ENCODE measurements at places on chromosomes 3 and 15.

- no peak for DNase-seq
Observed at GRCh38 chr15:63126726-63127125, 5.1 kb downstream of the LACTB start.

DNA sequence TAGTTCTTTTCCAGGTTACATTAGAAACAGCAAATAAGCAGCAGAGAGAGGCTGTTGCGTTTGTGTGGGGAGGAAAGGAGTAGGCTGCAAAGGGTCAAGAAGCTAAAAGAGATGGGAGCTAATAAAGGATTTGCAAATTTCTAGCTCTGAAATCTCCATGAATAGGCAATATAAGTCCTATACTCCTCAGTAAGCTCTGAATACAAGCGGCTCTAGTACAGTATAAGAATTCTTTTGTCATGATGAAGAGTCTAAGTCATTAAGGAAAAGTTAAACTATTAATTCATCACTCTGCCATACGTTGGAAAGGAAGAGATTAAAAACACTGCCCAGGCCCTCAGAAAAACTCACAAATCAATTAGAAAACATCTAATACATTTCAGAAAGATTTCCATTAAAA is 59.3 kb downstream of the CEP152 start:
- no peak for DNase-seq

DNA sequence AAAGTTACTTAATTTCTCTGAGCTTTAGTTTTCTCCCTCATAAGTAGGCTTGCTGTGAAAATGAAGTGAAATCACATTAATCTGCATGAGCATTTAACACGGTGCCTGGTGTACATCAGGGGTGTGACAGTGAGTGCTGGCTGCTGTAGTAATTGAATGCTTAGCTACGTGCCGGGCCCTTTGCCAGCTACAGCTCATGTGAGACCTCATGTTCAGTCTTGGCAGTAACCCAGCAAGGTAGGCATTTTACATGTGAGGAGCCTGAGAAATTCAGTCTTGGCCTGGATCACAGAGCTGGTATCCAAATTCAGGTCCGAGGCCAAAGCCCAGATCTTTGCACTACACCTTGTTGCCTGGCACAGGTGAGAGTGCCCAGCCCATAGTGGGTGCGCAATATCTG is 9.1 kb downstream of the GHRL start:
- no peak for DNase-seq

GRCh38 chr3:8191406-8191805 is 310.2 kb upstream of the LMCD1 start:
- no peak for DNase-seq

- no peak for DNase-seq
Observed at GRCh38 chr15:33311312-33311971, 675 bp downstream of the RYR3 start.

All from fibroblast of gingiva (primary cell).